ENCODE measurements at places on chromosomes 13 and 19. TPM values are rescaled to one million over a fixed set of nuclear protein-coding genes. Genes with fewer than 3 reads are reported as not detected.

Gene URI1
- 63.1 TPM for total RNA-seq

Gene MADCAM1
- total RNA-seq, result 0.33 TPM

Gene SLC44A2
- 63.9 TPM for total RNA-seq

Gene ZNF665
- total RNA-seq, result 2.1 TPM

Gene BST2
- 150 TPM for total RNA-seq

Gene CYP4F12
- total RNA-seq, result not detected

Measured in natural killer cell treated with Interleukin-12 subunit alpha and Interleukin-12 subunit beta and Interleukin-15 and Interleukin-18, amount 100 ng/mL, for 72 hours (primary cell).